ENCODE measurements at places on chromosomes 6 and 20.

DNA sequence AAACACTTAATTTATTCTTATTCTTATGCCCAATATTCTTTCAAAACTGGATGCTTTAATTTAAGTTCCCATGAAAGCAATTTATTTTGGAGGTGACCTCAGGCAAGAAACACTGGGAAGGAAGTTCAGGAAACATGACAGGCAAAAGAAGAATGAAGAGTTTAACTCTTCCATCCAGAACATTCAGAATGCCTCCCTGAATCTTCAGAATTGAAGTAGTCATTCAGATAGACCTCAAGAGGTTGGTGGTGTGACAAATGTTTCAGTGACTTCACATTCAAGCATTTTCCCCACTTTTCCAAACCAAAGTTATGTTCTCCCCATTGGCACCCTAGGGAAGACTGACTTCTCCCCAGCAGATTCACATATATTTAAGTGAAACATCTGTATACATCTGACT lies 110.5 kb downstream of the HAO1 start:
- DNase-seq, result no peak

DNA sequence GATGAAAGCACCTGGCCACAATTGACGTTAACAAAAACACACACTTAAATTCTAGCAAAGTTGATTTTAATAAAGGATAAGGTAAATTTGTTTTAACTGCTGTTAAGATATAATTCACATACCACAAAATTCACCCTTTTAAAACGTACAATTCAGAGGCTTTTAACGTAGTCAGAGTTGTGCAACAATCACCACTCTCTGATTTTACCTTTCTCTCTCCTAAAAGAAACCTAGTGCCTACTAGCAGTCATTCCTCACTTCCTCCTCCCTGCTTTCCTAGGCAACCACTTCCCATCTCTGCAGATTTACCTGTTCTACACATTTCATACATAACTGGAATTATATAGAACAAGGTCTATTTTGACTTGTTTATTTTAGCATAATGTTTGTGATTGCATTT lies 58.9 kb downstream of the PTPRK start:
- DNase-seq, result no peak

DNA sequence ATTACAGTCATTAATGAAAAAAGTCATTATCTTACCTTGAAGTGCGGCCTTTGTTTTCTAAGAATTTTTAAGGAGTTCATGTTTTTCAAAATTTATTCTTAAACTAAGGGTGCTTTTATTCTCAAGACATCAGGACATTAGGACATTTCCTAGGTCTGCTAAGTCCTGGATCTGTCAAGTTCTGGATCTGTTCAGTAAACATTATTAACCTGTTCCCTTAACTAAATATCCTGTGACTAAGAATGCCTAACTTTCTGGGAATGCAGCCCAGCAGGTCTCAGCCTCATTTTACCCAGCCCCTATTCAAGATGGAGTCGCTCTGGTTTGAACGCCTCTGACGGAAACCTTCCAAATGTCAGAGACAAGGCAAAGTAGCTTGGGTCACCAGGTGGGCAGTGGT lies 302.6 kb downstream of the SYNE1 start:
- no peak for DNase-seq

DNA sequence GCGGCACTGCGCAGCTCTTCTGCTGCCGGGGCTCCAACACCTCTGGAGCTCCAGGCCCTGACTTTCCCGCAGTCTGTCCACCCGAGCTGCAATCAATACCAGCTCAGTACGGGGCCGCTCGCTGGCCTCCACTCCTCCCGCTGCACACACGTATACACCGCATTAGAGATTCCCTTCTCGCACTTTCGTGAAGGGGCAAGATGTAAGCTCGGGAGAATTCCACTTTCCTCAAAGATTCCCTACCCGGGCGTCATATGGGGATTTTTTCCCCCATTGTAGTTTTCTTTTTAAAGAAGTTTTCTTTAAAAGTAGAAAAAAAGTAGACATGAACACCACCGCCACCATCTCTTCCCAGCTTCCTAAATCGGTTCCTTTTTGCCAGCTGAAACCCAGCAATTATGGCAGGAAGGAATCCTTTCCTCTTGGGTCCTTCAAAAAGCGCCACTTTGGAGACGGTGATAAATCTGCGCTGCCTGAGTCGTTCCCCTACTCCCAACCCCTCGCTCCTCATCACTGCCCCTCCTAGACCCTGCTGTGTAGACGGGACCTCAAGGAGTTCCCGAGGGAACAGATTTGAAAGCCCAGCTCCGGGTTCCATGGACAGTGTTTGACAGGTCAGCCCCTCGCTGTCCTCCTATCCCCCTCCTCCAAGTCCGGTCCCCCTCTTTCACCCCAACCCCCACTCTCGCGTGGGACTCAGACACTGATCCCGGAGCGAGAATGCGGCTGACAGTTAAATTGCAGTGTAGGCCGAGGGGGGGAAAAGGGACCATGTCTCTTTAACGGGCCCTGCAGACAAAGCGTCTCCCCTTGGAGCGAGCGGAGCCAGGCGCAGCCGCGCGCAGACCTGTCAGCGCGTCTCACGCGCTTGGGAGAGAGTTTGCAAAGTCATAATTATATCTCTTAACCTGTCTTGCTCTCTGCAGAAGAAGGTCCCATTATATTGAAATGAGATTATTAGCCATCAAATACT lies 39.5 kb downstream of the NCR2 start:
- DNase-seq, result no peak

DNA sequence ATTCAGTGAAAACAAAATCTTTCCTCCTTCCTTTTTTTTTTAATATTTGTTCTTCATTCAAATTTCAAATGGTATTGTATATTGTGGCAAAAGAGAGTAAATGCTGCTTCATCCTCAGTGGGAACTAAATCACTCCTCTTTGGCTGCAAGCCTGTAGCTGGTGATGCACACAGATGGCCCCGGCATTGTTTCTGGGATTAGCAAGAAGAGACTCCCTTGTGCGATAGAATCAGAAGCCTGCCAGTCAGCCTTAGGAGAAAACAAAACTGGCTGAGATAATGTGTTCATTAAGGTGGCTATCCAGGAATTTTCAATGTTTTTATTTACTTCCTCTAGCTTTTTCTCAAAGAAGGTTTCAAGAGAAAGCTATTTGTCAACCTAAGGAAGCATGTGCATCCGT lies 20.7 kb upstream of the ELOVL2 start:
- no peak for DNase-seq

DNA sequence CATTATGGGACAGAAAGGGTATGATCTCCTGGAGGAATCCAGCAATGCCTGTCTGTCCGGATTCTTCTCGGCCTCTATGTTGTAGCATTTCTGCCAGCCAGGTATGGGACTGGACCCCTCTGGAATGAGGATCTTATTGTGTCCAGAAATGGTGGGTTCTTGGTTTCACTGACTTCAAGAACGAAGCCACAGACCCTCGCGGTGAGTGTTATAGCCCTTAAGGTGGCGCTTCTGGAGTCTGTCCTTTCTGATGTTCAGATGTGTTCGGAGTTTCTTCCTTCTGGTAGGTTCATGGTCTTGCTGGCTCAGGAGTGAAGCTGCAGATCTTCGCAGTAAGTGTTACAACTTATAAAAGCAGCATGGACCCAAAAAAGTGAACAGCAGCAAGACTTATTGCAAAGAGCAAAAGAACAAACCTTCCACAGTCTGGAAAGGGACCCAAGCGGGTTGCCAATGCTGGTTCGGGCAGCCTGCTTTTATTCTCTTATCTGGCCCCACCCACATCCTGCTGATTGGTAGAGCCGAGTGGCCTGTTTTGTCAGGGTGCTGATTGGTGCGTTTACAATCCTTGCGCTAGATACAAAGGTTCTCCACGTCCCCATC lies 62.3 kb upstream of the IER3 start:
- DNase-seq, result no peak

DNA sequence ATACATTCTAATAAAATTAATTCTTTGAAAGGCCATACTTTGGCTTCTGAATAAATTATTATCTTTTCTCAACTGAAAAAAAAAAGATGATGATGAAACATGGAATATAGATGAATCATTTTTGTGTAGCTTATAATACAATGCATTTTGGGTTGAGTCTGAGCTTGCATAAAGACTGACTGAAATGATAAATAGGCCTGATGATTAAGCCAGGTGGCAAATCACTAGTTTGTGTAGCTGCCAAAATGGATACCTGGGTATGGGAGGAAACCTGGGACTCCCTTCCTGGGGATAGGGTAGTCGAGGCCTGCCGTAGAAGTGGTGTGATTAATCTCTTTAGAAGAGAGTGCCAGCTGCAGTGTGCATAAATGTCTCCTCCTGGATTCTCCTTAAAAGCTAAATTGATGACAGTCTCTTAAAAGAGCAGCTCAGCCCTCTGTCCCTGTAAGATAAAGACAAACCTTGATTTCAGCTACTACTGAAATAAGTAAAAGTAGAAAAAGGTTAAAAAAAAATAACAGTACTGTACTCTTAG lies 275.1 kb downstream of the GRIK2 start:
- no peak for DNase-seq

DNA sequence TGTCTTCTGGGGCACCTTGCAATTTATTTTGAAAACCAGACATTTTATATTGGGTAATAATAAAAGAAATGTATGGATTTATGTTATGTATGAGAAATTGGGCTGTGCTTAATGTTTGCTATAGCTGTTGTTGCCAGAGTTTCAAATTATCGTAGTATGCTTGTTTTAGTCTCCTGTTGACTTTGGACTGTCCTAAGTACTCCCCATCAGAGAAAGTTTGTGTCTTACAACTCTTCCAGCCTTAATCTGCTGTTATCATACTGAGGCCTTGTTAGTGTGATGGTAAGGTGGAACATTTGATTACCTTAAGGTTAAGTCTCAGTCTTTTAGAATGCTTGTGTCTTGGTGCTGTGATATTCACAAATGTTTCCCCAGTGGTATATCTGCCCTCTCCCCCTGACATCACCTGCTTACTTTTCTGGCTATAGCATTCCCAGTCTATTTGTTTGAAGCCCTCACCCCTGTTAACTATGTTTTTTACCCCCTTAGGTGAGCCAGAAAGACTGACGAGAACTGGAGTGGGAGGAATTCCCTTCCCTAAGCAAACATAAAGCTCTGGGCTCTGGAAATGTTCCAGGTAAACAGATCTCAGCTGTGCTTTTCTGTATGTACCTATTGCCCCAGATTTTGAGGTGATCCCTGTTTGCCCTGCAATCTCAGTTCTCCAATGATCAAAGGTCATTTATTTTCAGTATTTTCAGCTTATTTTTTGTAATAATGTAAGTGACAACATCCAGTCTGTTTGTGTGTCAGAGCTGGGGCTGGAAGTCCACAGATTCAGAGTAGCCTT lies 581.1 kb upstream of the CITED2 start:
- no peak for DNase-seq

GRCh38 chr6:166850677-166851076 lies 105.7 kb downstream of the RNASET2 start:
- no peak for DNase-seq

- no peak for DNase-seq
Measured at GRCh38 chr6:43907789-43908472, 137.9 kb downstream of the VEGFA start.

DNA sequence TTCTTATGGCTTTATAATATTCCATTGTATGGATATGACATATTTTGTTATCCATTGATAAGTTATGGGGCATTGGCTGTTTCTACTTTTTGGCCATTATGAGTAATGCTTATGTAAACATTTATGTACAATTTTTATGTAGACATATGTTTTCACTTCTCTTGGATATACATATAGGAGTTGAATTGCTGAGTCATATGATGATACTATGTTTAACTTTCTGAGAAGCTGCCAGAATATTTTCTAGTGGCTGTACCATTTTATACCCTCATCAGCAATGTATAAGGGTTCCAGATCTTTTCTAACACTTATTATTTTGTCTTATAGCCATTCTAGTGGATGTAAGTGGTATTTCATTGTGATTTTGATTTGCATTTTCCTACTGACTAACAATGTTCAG lies 23.1 kb downstream of the OTOR start:
- no peak for DNase-seq

GRCh38 chr6:1756472-1757129 lies 146.9 kb downstream of the FOXC1 start:
- DNase-seq, result no peak

DNA sequence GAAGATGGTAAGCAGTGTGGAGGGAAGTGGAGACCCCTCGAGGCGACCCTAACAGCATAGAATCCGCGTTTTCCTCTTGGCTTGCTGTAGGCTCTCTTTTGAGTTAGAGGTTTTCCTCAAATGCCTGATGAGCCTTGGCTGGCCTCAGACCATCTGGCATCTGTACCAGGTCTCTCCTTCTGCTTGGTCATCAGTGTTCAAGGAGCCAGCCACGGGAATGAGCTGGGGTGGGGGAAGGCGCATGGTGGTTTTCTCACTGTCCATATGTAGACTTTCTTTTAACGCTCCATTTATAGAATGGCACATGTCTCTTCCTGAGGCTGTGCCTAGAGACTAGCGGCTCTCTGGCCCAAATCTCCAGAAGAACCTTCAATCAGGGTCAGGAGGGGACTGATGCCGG lies 8.1 kb upstream of the GUCA1A start:
- no peak for DNase-seq

DNA sequence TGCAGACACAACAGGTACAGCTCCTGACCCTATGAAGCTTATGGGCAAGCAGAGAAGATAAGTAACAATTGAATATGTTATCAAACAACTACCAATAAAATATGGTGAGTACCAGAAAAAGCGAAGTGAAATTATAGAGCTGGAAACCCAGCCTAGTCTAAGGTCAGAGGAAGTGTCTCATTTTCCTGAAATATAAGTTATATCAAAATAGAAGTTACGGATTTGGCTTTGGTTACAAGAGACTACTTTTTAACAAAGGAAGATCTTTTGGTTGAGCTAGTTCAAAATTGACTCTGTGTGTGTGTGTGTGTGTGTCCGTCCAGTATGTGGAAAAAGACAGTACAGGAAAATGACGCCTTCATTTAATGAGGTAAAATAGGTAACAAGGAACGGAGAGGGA lies 8.9 kb downstream of the STX11 start:
- peak; percentile 53 for DNase-seq

DNA sequence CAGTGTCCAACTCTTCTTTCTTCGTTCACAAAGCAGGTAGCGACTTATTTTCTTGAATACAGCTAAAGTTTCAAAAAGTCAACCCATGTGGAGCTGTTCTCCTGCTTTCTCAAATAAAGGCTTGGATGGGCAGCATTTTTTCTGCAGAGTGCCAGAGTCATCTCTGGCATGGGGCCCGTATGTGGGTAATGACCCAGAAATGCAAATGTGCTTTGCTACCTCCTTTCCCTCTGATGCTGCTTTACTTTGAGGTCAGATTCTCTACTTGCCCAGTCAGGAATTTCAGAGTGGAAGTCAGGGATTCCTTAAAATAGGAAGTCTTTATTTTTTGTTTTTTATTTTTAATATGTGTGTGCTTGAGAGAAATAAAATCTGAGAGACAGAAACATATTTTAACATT lies 4.9 kb downstream of the NKAIN2 start:
- no peak for DNase-seq

GRCh38 chr6:79713701-79714322 lies 82.7 kb downstream of the SH3BGRL2 start:
- peak; percentile 46 for DNase-seq

- DNase-seq, result no peak
Measured at GRCh38 chr20:21739161-21739560, 33.7 kb downstream of the PAX1 start.

GRCh38 chr6:13848522-13849150 lies 34.3 kb upstream of the MCUR1 start:
- DNase-seq, result no peak

DNA sequence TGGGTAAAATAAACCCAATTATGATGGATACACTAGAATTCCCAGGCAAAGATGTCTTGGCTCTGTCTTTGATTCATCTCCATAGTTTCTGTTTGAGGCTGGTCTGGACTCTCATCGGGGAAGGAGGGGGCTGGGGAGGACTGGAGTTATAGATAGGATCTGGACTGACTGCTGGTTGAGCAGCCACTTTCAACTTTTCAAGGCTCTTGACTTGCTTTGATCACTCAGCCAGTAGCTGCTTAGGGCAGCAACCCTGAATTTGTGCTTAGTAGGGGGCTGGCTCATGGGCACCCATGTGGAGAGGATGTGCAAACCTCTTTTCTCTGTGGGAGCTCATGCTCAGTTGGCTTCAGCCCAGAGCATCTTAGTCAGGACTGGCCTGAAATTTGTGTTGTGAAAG lies 114.0 kb upstream of the NEDD9 start:
- no peak for DNase-seq
